ENCODE measurements at places on chromosomes 12 and 14.

DNA sequence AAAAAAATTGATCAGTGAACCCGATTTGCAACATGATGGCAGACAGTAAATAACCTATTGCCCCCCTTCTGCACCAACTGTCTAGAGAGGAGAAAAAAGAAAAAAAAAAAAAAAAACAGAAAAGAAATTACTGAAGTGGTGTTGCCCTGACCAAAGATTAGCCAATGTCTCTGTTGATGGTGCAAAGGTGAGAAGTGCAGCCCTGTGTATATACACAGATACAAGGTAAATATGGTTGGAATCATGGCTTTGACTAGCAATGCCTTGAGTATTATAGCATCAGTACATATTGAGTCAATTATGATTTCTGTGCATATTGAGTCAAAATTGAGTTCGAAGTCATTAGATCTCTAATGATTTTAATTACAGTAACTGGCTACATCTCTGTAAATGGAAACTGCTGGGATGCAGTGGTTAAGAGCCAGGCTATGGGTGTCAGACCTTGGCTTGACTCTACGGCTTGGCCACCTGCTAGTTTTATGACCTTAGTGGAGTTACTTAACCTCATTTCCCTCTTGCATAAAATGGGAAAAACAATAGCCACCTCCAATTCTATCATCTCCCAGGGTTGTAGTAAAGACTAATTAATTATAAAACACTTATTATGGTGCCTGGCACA lies 51.0 kb downstream of the EGLN3 start:
- no peak for DNase-seq

- no peak for DNase-seq
Observed at GRCh38 chr12:14219156-14219555, 146.3 kb upstream of the ATF7IP start.

GRCh38 chr12:80714055-80714454 lies 2.7 kb upstream of the MYF5 start:
- no peak for DNase-seq

GRCh38 chr14:89430391-89431236 lies 13.6 kb upstream of the FOXN3 start:
- no peak for DNase-seq

DNA sequence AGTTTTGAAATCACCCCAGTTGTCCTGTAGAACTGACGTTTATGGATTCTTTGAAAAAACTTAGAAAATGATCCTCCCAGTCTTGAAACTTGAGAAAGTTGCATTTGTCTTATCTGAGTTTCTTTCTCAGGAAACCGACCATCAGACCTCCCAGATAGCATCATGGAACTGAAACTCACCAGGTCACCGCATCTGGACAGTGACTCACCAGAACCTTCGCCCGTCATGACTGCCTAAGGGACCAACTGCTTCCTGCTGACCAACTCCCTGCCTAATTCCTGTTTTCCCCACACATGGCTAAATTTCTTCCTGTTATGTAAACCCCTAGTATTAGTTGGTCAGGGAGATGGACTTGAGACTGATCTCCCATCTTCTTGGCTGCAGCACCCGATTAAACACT lies 175.7 kb downstream of the RIMBP2 start:
- DNase-seq: no peak

DNA sequence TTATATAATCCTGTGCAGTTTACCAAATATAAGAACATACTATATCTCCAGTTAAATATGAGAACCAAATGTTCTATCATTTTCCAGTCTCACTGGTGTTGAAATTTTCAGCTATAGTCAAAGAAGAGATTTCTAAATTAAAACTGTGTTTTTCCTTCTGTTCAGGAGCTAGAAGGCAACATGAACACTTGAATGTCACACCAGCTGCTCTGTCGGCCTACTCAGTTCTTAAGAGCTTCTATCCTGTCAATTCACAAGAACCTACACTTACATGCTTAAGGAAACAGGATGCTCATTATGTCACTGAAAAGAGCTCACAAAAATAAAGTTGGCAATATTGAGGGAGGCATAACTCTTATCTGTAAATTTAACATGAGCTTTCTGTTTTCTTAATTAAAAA lies 43.1 kb downstream of the ATP2B1 start:
- no peak for DNase-seq

- peak; percentile 21 for DNase-seq
Observed at GRCh38 chr12:57131896-57132744, 3.8 kb downstream of the LRP1 start.

GRCh38 chr12:110090266-110091135 lies 33.7 kb upstream of the IFT81 start:
- no peak for DNase-seq

DNA sequence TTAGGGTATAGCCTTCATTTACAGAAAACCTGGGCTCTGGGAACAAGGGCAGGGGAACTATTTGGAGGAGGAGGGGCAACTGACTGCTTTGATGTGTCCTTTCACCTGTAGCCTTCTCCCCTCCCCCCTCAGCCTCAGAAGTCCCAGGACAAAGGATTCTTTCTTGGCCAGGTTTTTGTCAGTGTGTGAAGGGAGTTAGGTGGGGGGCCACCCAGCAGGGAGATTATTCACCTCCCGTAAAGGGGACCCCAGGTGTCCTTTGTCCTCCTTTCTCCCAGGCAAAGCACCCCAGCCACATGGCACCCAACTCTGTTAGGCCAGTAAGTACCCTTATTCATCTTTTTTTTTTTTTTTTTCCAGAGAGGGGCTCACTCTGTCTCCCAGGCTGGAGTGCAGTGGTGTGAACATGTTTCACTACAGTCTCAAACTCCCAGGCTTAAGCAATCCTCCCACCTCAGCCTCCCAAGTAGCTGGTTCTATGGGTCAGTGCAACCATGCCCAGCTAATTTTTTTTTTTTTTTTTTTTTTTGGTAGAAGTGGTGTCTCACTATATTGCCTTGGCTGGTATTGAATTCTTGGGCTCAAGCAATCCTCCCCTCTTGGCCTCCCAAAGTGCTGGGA lies 723 bp upstream of the NFE2 start:
- DNase-seq: no peak

DNA sequence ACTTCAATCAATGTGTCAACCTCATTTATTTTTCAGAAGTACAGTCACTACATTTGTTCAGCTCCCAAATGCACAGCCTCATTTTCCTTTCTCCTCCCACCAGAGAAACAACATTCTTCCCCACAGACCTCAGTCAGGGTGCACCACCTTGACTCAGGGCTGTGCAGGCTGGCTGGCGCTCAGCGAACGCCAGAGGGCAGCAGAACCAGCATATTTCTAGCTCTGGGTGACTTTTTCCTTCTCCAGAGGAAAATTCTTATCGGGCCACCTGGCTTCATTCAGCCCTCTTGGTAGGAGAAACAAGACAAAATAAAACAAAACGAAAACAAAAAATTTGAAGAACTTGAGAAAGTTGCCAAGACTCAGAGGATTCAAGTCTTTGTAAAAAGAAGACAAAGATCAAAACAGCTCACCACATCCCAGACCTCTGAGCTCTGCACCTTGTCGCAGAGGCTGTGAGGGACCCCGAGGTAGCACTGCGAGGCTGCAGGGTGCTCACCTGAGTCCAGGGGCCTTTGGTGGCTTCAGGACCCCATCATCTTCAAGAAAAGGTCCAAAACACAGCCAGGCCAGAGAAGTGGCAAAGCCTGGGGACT lies 33.7 kb downstream of the PAH start:
- DNase-seq: peak; percentile 42

- no peak for DNase-seq
Observed at GRCh38 chr12:118375348-118375747, 1.0 kb upstream of the SUDS3 start.

- no peak for DNase-seq
Observed at GRCh38 chr14:37945959-37946358, 261.7 kb upstream of the SSTR1 start.
